ENCODE measurements at places on chromosomes 2 and 18.

- DNase-seq = peak; percentile 92
Observed at GRCh38 chr18:9971313-9971920, 57.6 kb downstream of the VAPA start.

GRCh38 chr2:146908776-146909175 is 936.1 kb upstream of the ACVR2A start:
- DNase-seq = no peak

DNA sequence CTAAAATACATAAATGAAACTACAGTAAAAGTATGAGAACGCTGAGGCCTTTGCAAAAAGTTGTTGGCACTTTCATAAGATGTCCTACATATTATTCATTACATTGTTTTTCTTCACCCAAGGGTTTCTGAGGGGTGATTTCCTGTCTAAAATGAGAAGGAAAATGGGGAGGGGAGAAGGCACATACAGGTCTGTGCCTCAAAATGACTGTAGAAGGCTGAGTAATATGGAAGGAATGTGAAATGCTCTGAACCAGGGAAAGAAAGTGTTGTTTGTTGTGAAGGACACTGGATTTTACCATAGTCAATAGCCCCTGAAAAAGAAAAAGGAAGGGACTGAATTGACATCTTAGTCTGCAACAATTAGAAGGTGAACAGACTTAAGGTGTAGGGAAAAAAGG is 99.5 kb upstream of the RNF152 start:
- DNase-seq = no peak

DNA sequence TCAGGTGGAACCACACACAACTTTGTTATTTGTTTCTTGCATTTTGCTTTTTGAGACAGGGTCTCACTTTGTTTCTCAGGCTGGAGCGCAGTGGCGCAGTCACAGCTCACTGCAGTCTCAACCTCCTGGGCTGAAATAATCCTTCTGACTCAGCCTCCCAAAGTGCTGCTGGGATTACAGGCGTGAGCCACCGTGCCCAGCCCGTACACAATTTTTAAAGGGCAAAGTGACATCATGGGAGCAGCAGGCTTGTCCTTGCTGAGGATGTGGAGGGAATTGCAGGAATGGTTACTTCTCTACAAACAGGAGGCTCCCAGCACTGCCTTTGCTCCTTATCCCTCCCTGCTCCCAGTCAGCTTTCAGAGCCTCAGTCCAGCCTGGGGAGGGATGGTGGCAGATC is 355.9 kb upstream of the KLHL29 start:
- DNase-seq = no peak

DNA sequence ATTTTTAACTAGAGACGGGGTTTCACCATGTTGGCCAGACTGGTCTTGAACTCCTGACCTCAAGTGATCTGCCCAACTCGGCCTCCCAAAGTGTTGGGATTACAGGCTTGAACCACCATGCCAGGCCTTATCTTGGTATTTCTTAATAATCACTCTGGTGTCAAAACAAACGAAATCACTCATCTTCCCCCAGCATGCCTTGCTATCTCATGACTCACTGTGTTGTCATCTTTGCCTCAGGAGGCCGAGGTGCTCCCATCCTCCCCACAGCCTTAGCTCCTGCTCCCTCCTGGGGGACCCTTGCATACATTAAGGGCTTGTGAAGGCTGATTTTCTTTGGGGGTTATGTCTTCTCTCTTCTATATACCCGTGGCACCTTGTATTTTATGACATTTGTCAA is 250.1 kb upstream of the DPP10 start:
- no peak for DNase-seq

DNA sequence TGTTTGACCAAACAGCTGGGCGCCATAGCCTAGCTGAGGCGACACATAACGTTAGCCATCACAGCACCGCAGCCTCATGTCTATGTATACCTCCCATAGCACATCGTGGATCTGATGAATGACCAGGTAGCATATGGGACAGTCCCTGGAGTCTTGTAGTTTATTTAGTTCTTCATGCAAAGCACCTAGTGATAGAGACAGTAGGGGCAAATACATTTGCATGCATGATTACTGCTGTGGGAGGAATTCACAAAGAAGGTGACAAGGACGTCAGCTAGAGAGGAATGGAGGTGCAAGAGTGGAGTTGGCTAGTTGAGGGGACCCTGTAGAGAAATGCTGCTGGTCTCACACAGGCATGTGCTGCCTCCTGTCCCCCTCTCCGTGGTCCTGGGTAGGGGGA is 478.9 kb upstream of the HS6ST1 start:
- no peak for DNase-seq

DNA sequence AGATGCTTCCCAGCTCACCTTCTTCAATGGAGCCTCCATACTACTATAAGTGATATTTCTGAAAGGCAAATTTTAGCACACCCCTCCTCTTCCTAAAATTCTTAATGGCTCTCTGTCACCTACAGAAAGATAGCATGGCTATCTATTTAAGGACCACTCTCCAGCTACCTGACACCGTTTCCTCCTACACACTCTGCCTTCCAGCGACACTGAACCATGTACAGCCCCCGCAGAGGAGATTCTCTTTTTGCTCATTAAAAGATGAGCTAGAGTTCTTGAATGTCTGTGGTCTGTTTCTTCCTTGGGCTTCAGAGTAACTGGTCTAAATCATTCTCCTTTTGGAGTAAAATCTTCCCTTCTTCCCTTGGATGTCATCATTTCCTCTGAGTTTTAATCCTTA is 38.4 kb upstream of the GAREM1 start:
- no peak for DNase-seq

DNA sequence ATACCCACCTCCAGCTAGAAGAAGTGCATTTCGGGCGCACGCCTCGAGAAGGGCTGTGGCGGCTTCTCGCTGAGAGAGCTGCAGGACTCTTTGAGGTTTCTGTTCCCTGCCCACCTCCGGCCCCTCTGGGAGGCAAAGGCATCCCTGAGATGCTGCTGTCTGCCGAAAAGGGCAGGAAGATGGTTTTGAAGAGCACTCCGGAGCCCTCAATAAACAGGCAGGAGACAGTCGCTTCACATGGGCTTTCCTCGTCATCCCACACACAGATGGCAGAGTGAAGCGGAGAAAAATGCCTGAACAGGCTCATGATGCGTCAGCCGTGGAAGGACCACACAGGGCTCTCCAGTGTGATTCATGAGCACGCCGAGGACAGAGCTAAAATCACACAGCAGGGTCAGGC is 25.4 kb upstream of the GLI2 start:
- DNase-seq = no peak

DNA sequence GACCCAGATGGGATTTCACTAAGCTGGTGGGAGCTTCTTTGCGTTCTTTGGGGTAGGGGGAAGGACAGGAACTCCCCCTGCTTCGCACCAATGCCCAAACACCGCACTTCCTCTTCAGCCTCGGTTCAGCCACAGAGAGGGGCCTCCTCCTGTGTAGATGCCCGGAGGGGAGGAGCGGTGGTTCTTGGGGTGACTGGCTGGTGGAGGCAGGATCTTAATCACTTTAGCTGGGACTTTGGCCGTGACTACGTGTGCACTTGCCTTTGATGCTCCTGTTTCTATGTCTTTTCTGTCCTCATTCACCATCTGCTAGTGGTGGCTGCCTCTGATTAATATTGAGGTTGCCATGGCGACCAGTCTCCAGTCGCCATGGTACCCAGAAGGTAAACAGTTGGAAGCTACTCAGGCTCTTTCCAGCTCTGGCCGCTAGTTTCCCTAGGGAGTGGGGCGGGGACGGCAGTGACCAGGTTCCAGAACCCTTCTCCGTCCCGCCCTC is 1.9 kb downstream of the CNGA3 start:
- DNase-seq = peak; percentile 52

DNA sequence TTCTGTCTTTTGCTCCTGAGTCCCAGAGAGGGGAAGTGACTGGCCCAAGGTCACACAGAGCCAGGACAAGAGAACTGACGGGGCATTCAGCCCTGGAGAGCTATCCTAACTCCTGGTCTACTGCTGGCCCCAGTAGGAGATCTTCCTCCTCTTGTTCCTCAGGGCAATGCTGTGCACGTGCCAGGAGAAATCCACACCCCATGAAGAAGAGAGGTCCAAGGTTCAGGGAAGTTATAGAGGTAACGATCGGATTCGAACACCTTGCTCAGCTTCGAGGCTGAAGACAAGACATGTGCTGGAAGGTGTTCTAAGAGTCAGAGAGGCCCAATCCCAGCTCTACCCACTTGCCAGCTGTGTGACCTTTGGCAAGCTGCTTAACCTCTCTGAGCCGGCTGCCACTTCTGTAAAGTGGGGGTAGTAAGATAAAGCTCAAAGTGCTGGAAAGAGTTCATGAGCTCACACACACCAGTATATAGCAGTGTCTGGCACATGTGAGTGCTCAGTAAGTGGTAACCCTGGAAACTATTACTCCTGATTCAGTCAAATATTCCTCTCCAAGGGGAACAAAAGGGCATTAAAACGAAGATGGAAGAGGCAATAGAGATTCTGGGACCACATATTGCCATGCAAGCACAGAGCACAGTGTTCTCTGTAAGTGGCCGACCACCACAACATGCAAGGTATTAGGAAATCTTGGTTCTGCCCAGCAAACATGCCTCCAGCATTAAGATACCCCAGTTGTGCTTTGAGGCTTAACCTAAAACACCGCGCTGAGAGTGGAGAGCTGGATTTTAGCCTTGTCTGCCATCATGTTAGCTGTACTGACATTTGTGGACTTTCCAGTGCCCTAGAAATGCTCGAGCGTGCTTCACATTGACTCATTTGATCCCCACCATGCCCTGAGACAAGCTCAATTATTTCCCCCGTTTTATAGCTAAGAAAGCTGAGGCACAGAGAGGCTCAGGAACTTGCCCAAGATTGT is 25.6 kb downstream of the SERTAD2 start:
- DNase-seq = no peak

DNA sequence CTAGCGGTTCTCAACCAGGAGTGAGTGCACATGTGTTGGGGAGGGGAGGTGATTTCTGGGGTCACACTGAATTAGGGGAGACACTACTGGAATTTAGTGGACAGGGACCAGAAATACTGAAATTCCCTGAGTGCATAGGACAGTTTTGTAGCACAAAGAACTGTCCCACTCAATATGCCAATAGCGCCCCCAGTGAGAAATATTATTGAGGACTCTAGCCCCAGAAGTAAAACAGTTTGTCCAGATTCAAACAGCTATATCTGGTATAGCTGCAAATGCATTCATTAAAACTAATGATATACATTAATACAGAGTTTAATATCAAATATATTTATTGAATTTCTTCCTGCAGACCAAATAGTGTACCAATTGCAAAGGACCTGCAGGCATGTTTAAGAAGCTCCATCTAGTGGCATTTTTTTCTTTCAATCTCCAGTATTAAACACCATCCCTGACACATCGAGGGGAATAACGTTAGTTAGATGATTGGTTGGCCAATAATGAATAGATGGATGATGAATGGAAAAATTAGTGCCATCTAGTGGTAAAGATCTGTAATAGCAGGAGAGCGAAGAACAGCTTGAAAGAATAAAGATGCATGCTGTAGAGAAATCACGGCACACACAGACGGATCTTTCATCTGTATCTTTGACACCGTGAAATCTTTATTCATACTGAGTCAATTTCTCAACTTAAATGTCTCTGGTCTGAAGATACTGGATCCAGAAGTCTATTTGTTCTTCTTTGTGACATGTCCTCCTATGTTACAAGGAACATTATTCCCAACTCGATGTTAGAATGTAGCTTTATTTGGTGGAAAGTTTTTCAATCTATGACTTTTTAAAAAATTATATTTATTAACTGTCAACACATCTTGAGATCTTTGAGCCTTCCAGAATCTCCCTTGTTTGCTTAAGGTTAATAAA is 62.5 kb downstream of the DHRS9 start:
- DNase-seq = peak; percentile 74

GRCh38 chr2:186181625-186182024 is 304.4 kb upstream of the ZC3H15 start:
- DNase-seq = no peak

DNA sequence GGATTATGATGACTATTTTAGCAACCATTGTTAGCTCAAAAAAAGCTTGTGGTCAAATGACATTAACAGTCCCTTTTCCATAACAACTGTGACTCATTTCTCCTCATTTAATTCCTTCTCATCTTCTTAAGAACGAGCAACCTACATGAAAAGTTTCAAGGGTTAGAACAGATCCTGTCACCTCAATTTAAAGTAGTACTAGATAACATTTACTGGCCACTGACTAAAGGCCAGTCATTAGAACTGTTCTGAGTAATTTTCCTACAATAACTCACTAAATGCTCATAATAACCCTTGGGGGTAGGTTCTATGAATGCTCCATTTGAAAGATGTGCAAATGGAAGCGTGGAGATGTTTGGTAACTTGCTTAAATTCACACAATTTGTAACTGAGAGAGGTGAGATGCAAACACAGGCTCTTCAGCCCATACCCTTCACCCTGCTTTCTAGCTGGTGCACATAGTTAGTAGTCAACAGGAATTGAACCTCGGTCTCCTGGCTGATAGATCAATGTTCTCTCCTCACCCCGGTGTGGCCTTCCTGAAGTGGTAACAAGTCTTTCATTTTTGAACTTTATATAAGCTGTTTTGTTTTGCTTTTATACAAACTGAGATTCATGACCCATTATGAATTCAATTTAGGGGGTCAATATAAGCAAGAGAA is 212.5 kb downstream of the SETBP1 start:
- no peak for DNase-seq

- DNase-seq = no peak
Observed at GRCh38 chr2:138329591-138329990, 172.0 kb upstream of the SPOPL start.

- no peak for DNase-seq
Observed at GRCh38 chr2:29759360-29759759, 162.0 kb downstream of the ALK start.

GRCh38 chr2:177246000-177246399 is 18.5 kb downstream of the NFE2L2 start:
- DNase-seq = no peak

DNA sequence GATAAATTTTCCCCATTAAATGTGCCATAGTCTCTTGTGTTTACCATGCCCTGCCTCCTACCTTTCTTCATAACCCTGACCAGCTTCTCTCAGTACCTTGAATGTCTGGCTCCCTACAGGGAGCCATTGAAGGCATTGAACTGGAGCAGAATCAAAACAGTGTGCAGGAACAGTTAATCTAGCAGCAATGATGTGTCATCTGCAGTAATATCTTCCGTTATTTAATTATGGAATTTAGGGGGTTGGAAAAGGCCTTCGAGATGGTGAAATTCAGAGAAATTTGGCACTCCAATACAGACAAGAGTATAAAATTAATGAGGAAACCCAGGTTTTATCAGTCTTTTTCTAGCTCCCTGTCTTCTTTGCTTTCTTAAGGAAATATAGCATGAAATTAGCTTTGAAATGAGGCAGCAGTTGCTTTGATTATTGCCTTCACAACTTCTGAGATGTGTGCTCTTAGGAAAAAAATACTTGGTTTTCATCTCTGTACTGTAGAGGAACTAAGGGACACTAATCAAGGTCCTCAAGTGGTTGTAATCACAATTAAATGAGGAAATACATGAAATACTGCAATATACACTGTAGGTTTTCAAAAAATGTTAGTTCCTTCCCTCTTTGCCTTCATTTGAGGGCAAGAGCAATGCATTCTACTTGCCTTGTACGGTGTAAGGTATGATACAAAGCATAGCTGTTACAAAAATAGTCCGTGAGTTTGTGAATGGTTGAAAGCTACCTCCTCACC is 369.1 kb downstream of the SETBP1 start:
- DNase-seq = no peak

- no peak for DNase-seq
Observed at GRCh38 chr2:20594957-20595356, 55.9 kb downstream of the HS1BP3 start.

All from common myeloid progenitor, CD34-positive (primary cell).